GM10248 (cell line): ENCODE measurements at places on chromosomes 13 and 19.

- no peak for DNase-seq
Observed at GRCh38 chr19:17767559-17767958, 16.3 kb downstream of the FCHO1 start.

GRCh38 chr13:39281539-39282150 lies 243.4 kb downstream of the NHLRC3 start:
- DNase-seq = no peak

- no peak for DNase-seq
Observed at GRCh38 chr13:35796623-35797022, 320.1 kb upstream of the MAB21L1 start.

GRCh38 chr19:29131456-29131855 lies 81.5 kb downstream of the UQCRFS1 start:
- DNase-seq = no peak

GRCh38 chr13:43388282-43389034 lies 365.1 kb downstream of the DNAJC15 start:
- DNase-seq = no peak

- DNase-seq = no peak
Observed at GRCh38 chr13:33274264-33274663, 11.3 kb downstream of the STARD13 start.

GRCh38 chr19:13057744-13058143 lies 44.9 kb downstream of the LYL1 start:
- DNase-seq = no peak

DNA sequence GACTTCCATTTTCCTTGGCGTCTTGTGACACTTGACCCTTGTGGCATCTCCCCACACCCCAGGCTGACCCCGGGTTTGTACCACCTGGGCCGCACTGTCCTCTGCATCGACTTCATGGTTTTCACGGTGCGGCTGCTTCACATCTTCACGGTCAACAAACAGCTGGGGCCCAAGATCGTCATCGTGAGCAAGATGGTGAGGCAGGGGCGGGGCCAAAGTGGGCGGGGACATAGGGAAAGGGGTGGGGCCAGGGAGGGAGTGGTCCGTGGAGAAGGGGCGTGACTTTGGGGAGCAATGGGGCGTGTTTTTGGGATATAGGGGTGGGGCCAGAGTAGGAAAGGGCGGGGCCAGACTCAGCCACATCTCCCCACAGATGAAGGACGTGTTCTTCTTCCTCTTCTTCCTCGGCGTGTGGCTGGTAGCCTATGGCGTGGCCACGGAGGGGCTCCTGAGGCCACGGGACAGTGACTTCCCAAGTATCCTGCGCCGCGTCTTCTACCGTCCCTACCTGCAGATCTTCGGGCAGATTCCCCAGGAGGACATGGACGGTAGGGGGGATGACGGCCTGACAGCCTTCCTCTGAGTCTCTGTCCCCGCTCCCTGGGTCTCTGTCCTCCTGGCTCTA lies 42.8 kb downstream of the TRPM4 start:
- no peak for DNase-seq

DNA sequence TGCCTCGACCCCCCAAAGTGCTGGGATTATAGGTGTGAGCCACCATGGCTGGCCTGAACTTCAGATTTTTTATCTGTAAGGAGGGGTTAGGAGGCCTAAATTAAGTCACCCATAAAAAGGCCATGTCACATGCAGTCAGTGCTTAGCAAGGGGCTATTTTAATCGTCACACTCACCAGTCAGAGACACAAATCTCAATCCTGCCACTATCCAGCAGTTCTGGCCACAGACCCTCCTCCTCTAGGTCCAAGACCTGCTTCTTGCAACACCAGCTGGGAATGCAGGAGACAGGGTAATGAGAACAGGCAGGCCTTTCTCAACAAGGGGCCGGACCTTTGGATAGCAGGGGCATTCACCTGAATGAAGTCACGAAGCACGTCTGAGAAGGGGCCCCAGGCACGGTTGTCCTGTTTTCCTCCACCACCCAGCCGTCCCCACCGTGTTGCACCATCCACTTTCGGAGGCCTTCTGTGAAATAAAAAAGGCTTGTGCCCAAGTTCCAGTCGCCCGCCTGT lies 1.4 kb downstream of the FBXO27 start:
- DNase-seq = no peak

- no peak for DNase-seq
Observed at GRCh38 chr19:3565139-3565538, 7.6 kb upstream of the HMG20B start.

DNA sequence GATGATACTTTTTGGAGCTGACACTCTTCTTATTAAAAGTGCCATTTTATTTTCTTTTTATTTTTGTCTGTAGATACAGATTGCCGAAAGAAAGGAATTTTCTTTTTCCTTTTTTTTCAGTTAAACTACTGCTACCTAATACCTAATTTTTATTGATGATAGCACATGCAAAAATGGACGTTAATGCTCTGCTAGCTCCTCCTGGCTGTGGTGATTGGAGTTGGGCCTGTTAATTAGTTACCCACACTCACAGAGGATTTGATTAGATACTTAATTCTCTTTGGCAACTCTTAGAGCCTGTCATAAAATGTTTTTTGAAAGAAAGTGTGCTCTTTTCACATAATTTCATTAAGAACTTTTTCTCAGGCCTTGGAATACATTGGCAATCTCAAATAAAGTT lies 366.8 kb downstream of the DCT start:
- no peak for DNase-seq

- DNase-seq = peak; percentile 3
Observed at GRCh38 chr13:22960827-22961226, 220.0 kb upstream of the SGCG start.

GRCh38 chr19:33745297-33745696 lies 51.4 kb upstream of the KCTD15 start:
- no peak for DNase-seq

DNA sequence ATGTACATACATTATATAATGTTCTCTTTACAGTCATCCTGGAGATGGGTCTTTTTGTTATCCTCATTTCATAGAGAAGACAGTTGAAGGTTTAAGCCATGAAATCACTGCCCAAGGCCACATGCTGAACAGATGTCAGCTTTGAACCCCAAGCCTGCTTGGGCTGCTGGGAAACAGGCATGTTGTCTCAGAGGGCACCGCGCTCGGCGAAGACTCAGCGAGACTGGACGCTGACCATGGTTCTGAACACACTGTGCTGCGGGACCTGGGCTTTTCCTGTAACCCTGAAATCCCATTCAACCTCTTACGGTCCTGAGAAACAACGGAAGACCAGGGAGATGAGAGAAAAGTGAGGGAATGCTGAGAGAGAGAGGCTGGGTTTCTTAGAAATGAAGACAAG lies 27.3 kb downstream of the LRFN3 start:
- no peak for DNase-seq

DNA sequence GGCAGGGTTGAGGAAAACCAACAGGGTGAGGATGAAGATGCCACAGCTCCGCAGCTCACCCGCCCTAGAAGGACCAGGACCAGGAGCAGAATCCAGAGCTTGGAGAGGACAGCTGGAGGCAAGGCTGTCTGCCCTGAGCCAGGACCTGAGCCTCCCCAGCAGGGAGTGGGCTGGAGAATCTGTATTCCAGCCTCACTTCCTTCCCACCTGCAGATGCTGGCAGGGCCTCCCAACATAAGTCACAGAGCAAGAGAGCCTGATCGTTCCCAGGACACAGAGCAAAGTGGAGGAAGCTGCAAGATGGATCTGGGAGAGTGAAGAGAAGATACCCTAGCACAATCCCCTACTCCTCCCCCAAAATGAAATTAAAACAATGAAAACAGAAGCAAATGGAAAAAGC lies 61.7 kb upstream of the WASF3 start:
- DNase-seq = no peak

- no peak for DNase-seq
Observed at GRCh38 chr19:39946532-39946931, 12.1 kb upstream of the FCGBP start.

DNA sequence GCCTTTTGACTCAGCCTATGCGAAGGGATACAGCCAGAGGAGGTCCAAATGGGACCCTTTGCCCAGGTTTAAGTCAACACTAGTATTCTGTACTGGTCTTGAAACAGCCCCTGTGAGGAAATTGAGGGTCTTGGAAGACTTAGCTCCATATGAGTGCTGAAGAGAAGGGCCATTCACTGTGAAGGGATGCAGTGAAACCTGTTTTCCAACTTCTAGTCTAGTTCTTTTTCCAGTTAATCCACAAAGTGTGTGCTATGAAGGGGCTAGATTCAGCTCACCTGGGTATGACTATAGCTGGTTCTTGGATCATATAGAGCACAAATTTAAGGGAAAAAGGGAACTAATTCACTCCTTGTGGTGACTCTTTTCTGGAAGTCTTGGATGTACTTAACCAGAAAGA lies 4.0 kb downstream of the ZBTB32 start:
- DNase-seq = no peak

- no peak for DNase-seq
Observed at GRCh38 chr19:17136021-17136420, 60.4 kb downstream of the MYO9B start.
